ENCODE measurements at places on chromosomes 2 and 18.

- DNase-seq = no peak
Observed at GRCh38 chr2:24191156-24191555, 16.3 kb downstream of the FAM228A start.

DNA sequence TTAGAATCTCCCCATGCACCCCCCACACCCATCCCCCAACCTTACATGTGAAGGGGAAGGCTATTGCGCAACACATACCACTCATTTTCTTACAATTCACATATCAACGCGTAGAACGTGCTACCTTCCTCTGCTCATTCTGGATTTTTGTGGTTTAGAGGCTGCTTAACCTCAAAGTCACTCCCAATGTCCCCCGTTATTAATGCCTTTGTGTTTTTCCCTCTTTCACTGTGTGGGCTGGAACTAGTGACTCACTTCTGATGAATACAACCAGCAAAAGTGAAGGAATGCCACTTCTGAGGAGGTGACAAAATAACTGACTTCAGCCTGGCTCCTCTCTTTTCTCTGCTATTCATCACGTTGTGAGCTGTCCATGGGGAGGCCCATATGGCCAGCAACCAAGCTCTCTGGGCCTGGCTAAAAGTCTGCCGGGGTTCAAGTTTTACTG, 342.5 kb upstream of the NXPH2 start:
- no peak for DNase-seq

GRCh38 chr2:2561346-2562095, 230.4 kb upstream of the MYT1L start:
- no peak for DNase-seq

DNA sequence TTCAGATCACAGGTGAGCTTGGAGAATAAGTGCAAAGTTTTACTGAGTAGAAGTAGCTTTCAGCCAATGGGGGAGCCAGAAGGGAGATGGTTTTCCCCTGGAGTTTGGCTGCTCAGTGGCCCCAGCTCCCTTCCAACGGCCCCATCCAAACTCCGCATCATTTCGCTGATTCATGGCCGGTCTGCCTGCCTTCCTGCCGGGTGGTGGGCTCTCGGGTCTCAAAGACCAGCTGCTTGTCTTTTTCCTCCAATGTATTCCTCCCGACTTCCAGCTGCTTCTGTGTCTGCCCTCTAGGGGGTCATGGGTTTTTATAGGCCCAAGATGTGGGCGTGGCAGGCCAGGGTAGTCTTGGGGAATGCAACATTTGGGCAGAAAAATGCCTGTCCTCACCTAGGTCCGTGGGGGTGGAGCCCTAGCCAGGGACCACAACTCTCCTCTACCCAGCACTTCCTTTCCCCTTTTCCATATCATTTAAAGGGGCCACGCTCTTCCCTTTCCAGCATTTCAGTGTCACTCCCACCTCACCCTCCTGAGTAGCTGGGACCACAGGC, 73.5 kb downstream of the MEX3C start:
- DNase-seq = no peak

DNA sequence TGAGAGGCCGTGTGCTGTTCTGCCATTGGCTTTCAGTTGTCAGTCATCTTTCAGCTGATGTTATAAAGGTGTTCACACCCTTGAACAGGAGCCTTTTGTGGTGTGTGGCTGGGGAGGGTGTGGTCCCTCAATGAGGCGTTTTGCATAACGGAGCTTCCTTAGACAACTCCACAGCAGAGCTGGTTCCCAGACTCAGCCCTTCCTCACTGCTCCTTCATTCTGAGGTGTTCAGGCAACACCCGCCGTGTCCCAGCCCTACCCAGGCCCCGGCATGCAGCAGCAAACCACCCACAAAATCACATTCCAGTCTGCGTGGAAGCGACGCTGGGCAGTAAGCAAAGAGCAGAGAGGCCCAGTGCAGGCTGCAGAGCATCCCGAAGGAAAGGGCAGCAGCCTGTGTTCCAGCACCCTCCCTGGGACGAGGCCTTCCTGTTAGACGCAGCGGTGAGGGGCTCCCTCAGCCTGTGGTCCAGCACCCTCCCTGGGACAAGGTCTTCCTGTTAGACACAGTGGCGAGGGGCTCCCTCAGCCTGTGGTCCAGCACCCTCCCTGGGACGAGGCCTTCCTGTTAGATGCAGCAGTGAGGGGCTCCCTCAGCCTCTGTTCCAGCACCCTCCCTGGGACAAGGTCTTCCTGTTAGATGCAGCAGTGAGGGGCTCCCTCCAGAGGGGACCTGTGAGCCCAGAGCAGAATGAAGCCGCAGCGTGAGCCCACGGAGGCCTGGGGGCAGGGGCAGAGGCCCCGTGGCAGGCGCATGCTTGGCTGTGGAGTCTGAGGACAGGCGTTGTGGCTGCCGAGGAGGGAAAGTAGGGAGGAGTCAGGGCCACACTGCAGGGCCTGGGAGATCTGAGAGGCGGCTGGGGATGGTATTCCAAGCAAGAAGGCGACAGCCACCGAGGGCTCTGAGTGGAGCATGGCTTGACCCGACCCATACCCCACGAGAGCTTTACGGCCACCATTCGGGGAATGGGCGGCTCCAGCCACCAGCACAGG, 201.8 kb upstream of the HDAC4 start:
- DNase-seq = no peak

DNA sequence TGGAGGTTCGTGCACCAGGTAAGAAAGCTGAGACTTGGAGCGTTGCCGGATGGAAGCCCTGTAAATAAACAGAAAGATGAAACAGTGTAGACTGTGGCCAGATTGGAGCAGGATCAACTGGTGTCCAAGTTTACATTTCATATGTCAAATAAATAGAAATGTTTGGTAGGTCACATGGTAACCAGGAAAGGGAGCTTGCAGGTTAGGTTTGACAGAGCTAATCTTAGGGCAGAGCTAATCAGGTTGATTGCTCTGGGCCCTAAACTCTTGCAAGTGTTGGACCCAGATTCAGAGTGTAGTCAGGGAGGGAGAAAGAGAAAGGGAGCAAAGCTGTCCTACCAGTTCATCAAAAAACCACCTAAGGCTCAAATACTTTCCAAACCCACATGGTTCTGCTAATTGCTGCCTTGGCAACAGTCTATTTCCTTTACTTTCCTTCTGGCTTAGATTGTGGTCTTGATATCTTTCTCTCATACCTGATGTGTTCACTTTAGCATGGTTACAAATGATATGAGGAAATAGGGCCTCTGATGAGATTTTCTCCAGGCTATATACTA, 63.2 kb downstream of the G6PC2 start:
- no peak for DNase-seq

DNA sequence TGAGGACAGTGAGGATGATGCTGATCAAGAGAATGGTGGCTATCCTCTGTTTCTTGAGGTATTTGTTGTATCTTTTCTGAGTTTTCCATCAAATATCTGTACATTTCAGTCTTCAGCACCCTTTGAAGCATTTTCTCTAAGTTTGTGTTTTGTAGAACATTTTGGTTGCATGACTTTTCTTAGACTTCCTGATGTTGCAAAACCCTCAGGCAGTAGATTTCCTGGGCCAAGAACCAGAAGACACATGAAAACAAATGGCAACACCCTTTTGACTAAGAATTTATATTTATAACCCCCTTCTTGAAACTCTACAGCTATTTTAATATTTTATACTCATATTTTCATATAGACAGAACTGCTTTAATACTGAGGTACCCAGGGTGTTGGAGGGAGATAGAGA, 16.2 kb downstream of the HNMT start:
- no peak for DNase-seq

DNA sequence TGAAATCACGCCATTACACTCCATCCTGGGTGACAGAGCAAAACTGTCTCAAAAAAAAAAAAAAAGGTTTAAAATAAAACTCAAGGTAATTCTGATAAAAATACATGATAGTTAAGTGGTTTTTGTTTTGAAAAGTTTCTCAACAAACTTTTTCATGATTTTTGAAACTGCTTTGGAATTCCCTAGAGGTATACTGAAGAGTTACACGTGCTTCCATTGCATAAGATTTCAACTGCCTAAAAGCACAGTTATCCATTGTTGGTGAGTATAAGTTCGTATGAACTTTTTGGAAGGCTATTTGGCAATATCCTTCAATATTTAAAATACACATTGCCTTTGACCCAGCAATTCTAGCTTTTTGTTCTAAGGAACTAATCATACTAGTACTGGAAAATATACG, 74.9 kb downstream of the USP34 start:
- DNase-seq = no peak

- peak; percentile 5 for DNase-seq
Observed at GRCh38 chr2:74005786-74006185, 21.1 kb downstream of the TET3 start.

- no peak for DNase-seq
Observed at GRCh38 chr2:143282684-143283083, 153.5 kb downstream of the ARHGAP15 start.

GRCh38 chr18:9319333-9319732, 15.2 kb upstream of the TWSG1 start:
- DNase-seq = no peak

DNA sequence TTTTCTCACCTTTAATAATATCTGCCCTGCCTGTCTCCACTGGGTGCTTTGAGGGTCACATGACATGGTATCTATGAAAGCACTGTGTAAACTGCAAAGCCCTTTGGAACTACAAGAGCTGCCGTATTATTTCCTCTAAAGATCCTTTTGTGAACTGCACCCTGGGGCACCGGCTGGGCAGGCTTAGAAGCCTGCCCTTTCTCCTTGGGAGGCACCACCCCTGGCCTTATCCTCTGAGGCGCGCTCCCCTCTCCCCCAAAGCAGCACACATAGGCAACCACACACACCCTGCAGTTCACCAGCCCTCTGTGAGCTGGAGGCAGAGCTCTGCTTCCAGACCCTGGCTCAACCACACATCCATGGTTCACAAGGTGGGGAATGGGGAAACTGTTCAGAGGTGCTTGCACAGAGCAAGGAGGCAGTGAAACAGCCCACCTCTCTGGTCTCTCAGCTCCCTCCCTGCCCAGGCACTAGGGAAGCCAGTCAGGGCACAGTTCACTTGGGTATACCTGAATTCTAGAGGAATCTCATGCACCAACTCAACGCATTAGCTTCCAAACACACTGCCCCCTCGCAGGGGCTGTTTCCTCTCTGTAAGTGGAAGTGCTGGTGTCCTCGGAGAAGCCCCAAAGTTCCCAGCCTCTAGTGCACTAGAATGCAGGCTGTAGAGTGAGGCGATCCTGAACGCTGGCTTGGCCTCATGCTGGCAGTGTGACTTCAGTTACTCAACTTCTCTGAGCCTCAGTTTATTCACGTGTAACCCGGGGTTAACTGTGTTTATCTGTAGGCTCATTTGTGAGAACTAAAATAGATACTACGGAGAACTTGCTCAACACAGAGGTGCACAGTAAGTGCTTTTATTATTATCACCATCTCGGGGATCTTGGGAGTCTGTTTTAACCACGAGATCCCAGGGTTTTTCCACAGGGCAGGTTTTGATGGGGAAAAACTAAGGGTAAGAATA, 11.0 kb downstream of the SIGLEC15 start:
- no peak for DNase-seq

DNA sequence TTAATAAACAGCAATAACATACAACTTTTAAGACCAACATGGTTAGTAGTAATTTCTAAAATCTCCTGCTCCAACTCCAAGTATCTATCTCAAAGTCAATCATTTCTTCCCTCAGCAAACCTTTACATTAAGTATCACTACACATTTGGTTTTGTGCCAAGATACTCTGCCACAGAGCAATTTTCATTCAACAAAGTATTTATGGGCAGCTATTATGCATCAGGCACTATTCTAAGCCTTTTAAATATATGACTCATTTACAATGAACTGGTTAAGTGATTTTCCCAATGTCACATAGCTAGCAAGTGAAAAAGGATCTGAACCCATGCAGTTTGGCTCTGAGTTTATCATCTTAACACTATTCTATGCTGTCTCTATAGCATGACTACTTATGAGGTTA, 264.3 kb downstream of the NOL4 start:
- DNase-seq = no peak

GRCh38 chr2:24871852-24872333, 48.1 kb downstream of the ADCY3 start:
- no peak for DNase-seq

GRCh38 chr2:10521356-10522169, 73.4 kb upstream of the ODC1 start:
- no peak for DNase-seq

DNA sequence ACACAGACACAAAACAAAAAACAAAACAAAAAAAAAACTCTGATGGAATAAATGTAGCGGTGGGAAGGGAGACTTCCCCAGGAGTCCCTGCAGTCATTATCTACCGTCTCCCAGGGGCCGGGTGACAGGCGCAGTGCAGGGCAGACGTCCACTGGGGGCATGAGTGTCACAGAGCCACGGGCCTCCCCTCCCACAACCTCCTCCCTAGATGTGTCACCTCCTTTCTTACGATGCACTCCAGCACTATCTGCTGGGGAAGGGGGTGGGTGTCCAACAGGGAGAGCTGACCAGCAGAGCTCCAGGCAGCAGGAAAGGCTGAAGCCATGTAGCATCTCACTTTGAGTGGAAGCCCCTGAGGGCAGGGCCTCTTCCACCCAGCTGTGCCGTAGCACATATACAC, 84.5 kb downstream of the LONRF2 start:
- DNase-seq = no peak

DNA sequence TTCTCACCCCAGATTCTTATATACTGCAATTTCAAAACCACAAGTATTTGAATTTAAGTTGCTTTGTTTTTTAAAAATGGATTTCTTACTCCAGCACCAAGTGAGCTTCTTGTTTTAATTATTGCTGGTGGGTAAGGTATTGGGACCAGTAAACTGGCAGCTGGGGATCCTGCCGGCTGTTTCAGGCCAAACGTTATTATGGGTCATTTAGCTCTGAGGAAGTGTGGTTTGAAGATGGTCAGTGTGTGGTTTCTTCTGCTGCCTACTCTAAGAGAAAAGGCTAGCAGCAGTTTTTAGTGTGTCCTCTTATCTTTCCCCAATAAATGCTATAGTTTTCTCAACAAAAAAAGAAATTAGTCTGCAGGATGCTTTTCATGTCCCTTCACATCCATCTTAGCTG, 30.6 kb downstream of the CFAP221 start:
- no peak for DNase-seq

DNA sequence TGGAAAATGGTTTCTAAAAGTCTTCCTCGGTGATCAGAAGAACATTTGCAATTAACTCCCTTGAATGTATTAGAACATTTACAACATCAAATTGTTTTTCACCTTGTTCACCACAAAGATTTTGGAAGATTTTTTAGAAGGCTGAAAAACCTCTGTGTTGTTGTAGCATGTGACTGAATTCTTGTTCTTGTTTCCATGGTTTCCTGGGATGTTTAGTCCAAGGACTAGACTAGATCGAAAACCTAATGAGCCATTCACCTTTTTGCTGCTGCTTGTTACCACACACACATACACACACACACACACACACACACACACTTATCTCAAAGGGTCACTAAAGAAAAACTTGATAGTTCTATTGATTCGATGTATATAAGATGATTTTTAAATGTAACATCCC, 380.0 kb downstream of the LRRTM4 start:
- DNase-seq = no peak

- DNase-seq = no peak
Observed at GRCh38 chr2:43000242-43001054, 208.1 kb upstream of the HAAO start.

GRCh38 chr2:162062559-162062958, 11.5 kb downstream of the DPP4 start:
- DNase-seq = no peak

GRCh38 chr2:102392942-102393341, 30.0 kb upstream of the IL18RAP start:
- no peak for DNase-seq

- no peak for DNase-seq
Observed at GRCh38 chr2:178202927-178203326, 8.6 kb downstream of the OSBPL6 start.

- DNase-seq = no peak
Observed at GRCh38 chr2:224551693-224552092, 33.5 kb downstream of the CUL3 start.

All from NCI-H524 (cell line).